CD4-positive, alpha-beta T cell treated with Interferon alpha-2 for 1 hour (primary cell): ENCODE measurements at places on chromosomes 3 and 15.

- no peak for DNase-seq
Observed at GRCh38 chr3:78754066-78754743, 1013.6 kb downstream of the ROBO1 start.

- DNase-seq = no peak
Observed at GRCh38 chr3:17642474-17642873, 100.0 kb downstream of the TBC1D5 start.

GRCh38 chr15:90561344-90562244, 31.9 kb downstream of the CRTC3 start:
- peak; percentile 62 for DNase-seq

- no peak for DNase-seq
Observed at GRCh38 chr15:81454024-81454423, 80.0 kb upstream of the TMC3 start.

GRCh38 chr15:31802761-31803160, 227.6 kb upstream of the CHRNA7 start:
- DNase-seq = no peak

DNA sequence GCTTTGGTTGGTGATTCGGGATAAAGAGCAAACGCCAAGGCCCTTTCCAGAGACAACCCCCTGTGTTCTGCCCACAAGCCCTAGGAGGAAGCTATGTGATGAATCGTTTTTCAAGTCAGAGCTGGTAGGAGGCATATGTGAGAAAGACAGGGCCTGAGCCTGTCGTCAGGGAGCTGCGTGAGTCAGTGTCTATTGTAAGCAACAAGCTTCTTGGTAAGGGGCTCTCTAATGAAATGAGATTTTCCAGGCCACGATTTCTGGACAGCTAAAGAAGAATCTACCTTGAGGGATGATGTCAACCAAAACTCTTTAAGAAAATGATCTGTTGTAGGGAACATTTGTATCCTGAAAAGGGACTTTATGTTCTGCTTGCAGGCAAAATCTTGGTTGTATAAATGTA, 318.9 kb upstream of the IL12A start:
- no peak for DNase-seq

GRCh38 chr3:104018541-104018940, 1348.2 kb upstream of the ALCAM start:
- no peak for DNase-seq
